Hematopoietic multipotent progenitor cell treated with erythropoietin and hydrocortisone succinate and interleukin-3 and kit ligand, for 6 days (in vitro differentiated cells): ENCODE measurements at places on chromosomes 2 and 18.
A peak's percentile ranks its signal among the peaks of the same experiment; 100 is the strongest.

DNA sequence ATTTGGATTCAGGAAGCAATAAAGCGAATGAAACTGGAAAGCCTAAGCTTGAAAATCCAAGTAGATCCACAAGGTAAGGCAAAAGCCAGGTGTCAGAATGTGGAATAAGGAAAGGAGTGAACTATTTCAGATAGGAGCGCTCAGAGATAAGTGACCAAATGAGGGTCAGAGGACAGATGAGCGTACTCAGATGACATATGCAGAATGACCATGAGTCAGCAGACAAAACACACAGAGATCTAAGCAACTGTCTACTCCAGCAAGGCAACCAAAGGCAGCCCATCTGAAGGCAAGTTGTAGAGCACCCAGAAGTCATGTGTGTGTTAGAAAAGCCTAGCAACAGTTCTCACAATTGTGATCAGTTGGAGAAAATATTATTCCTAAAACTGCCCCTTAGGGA, 548.4 kb upstream of the FSHR start:
- peak; percentile 7 for DNase-seq

DNA sequence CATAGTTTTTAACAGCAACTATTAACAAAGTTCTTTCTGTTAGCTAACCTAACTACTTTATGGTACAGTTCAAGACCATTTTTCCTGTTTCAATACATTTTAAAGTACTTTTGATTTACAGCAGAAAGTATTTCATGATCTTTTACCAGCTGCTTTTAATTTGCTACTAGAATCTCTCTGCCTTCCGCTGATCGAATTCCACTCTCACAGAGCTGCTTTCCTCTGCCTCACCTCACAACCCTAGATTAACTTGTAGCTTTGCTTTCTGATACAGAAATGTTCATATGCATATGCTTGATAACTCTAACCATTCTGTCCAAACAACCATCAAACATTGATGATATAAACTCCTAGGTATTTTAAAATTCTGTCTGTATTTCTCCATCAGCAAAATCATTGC, 463.2 kb upstream of the ZEB2 start:
- DNase-seq: no peak

- no peak for DNase-seq
Observed at GRCh38 chr2:98647636-98648035, 39.2 kb downstream of the UNC50 start.

DNA sequence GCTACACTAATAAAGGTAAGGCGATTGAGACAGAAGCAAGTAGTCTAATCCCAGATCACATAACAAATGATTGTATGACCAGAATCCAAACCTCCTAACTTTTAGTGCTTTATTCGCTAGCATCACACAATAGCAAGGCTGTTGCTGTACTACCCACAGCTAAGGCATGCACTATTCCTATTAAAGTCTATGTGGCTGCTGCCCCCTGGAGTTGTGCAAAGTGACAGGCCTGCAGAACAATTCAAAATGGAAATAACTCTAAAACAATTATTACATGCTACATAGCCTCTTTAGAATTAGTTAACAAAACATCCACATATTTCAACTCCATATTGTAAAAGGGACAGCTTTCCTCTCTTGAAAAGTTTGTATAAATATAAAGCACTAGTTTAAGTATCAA, 6.0 kb downstream of the ERBB4 start:
- DNase-seq: no peak

DNA sequence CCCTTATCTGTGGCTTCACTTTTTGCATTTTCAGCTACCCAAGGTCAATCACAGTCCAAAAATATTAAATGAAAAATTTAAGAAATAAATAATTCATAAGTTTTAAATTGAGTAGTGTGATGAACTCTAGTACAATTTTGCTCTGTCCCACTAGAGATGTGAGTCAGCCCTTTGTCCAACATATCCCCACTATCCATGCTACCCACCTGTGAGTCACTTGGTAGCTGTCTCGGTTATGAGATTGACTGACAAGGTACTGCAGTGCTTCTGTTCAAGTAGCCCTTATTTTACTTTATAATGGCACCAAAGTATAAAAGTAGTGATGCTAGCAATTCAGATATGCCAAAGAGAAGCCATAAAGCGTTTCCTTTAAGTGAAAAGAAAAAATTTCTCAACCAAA, 28.8 kb downstream of the ADCY3 start:
- no peak for DNase-seq

DNA sequence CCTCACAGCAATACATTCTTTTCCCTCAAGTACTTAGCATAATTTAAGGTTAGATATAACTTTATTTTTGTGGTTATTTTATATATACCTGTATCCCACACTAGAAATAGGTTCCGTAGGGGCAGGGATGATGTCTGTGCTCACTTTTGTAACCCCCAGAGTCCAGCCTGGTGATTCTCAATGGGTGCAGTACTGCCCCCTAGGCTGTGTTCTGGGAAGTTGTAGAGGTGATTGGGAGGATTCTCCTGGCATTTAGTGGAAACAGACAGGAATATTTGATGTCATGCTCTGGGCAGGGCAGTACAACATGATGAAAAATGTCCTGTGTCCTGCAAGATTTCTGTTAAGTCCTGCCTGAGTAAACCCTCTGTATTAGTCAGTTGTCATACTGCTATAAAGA, 333.3 kb downstream of the PLCL1 start:
- DNase-seq: no peak

- DNase-seq: no peak
Observed at GRCh38 chr2:172995323-172996244, 80.1 kb upstream of the MAP3K20 start.

DNA sequence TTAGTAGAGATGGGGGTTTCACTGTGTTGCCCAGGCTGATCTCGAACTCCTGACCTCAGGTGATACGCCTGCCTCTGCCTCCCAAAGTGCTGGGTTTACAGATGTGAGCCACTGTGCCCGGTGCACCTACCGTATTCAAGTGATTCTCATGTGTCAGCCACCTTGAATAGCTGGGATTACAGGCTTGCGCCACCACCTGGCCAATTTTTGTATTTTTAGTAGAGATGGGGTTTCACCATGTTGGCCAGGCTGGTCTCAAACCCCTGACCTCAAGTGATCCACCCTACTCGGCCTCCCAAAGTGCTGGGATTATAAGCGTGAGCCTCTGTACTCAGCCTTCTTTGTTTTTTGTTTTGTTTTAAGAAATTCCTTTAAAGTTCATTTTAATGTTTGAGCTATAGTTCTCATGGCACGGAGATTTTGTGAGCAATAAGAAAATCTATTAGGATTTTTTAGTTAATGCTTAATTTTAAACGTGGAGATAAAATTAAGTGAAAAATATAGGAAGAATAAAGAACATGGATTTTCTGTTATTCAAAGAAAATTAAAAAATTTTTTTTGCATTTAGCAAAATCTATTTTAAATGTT, 242.6 kb downstream of the PHLPP1 start:
- peak; percentile 67 for DNase-seq
